Tongue (tissue), 3 donors: ENCODE measurements at places on chromosomes 16 and 17. TPM values are rescaled to one million over a fixed set of nuclear protein-coding genes. Genes with fewer than 3 reads are reported as not detected.

Gene HOXB3
- 3.4 TPM for total RNA-seq

Gene SPATA22
- total RNA-seq: not detected

Gene GNG13
- total RNA-seq: not detected

Gene USP43
- total RNA-seq: 1.0 TPM

Gene ZNHIT3
- 23.1 TPM for total RNA-seq

Gene TMC7
- total RNA-seq: 2.4 TPM

Gene ERN1
- total RNA-seq: 9.4 TPM

Gene CPHXL
- not detected for total RNA-seq

Gene CD300H
- not detected for total RNA-seq

Gene ANKS4B
- not detected for total RNA-seq

Gene KRTAP9-2
- total RNA-seq: not detected
